ENCODE measurements at places on chromosomes 2 and 18.

DNA sequence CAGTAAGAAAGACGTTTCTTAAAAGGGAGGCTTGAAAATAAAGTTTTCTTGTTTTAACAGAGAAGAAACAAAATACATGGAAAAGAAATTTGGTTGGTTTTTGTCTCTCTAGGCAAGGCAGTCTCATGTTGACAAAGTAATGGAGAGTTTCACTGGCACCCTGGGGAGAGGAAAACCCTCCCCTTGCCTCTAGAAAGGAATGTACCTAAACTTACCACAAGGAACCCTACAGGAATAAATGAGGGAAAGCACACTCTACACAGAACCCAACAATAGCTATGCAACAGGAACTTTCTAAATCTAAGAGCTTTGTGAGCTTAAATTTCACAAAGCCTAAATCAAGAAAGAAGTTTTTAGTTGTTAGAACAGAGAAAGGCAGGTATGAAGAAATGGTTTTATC, 37.0 kb downstream of the FIGN start:
- DNase-seq, result no peak

DNA sequence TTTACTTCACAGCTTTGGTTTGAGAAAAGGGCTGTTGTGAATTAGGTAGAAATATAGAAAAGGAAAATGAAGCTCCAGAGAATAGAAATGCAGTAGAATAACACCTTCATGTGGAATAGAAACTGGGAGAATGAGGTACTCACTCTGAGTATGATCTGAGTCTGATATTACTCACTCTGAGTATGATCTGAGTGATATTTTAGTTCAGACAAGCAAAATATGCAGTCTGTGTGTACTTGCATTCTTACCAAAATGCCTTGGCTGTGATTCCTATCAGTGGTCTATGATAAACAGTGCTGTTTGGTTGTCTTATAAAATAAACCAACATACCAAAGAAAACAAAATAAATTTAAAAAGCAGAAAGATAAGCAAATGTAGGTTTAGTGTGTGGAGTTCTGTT, 487.6 kb downstream of the THSD7B start:
- DNase-seq, result no peak

DNA sequence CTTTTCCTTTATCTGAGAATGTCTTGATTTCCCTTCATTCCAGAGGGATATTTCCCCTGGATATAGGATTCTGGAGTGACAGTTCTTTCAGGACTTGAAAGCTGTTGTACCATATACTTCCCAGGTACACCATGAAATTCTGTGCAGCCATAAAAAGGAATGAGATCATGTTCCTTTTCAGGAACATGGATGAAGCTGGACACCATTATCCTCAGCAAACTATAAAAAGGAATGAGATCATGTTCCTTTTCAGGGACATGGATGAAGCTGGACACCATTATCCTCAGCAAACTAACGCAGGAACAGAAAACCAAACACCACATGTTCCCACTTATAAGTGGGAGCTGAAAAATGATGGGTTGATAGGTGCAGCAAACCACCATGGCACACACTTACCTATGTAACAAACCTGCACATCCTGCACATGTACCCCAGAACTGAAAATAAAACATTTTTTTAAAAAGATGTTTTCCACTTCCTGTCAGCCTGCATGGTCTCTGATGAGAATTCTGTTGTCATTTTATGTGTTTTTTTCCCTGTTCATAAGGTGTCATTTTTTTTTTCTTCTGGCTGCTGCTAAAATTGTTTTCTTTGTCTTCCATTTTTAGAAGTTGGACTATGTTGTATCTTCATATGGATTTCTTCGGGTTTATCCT, 133.3 kb downstream of the DNAH6 start:
- DNase-seq, result no peak

DNA sequence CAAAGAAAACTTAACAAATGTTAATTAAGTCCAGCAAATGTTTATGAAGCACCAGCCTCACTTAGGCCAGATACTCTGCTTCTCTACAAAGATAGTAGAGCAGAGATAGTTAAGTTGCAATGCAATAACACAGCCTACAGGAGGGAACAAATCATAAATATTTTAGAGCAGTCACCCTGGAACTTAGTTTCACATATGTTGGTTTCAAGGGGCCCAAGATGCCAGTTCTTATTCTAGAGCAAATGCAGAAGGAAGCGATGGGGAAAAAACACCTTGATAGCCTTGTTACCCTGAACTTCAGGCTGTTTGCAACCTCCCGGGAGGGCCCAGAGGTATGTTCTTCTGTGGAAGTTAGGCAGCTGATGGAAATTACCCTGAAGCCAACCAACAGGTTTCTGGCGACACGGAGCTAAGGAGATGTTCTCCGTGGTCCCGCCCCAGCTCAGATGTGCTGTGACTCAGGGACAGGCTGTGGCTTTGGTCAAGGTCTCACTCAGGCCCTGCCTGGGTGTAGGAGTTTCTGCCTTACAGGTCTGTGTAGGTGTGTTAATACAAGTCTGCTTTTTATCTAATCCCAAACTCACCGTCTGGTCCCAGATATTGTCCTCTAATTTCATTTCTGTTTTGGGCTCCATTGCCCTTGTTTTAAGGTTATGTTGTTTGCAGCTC, 3.8 kb downstream of the CTIF start:
- no peak for DNase-seq

DNA sequence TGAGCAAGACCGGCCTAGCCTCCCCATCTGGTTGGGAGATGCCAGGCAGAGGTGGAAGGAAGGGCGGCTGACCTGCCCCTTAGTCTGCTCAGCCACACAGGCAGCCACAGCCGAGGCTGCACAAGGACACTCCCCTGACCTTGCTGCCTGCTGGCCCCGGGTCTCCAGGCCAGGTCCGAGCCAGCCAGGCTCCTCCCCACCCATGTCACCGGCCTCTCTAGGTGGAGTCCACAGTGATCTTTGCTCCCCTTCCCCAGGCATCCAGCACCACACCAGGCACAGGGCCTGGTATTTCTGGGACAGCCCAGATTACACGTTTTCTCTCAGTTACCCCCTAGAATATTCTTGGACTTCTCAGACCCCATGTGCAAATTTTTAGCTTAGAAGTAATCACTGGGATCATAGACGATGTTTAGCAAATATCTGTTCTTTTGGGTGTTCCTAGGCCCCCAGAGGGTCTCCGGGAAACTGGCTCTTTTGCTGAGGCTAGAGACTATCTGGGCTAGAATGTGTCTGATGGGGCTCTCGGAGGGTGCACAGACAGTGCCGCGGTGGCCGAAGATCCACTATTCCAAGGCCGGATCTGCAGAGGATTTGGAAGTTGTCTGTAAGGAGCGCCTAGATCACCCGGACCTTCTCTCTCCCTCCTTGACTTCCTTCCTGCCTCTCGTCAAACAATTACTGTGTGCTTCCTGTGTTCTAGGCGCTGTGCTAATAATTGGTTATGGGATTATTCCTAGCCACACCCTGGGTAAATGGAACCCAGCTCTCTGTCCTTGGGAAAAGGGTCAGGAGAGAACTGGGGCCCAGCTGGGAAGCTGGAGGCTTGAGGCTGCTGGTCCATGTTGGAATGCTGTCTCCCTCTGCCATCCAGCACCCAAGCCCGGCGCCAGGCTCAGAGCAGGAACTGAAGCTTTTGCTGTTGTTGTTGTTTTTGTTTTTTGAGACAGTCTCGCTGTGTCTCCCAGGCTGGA, 46.9 kb downstream of the ODC1 start:
- no peak for DNase-seq

DNA sequence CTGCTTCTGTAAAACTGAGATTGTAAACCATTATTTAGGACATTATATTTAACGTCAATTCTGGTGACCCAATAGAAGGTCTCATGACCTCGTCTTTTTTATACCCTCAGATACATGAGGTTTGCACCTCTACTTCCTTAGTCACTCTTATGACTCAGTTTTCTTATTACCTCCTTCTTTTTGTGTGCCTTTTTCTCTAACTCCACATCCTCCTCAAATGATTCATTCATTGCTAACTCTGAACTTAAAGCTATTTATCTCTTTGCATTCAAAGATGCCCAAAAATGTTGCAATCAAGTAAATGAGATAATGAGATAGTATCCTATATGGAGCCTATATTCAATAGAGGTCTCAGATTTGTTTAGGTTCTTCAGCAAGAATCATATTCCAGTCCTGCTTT, 121.0 kb upstream of the KYNU start:
- DNase-seq, result no peak

DNA sequence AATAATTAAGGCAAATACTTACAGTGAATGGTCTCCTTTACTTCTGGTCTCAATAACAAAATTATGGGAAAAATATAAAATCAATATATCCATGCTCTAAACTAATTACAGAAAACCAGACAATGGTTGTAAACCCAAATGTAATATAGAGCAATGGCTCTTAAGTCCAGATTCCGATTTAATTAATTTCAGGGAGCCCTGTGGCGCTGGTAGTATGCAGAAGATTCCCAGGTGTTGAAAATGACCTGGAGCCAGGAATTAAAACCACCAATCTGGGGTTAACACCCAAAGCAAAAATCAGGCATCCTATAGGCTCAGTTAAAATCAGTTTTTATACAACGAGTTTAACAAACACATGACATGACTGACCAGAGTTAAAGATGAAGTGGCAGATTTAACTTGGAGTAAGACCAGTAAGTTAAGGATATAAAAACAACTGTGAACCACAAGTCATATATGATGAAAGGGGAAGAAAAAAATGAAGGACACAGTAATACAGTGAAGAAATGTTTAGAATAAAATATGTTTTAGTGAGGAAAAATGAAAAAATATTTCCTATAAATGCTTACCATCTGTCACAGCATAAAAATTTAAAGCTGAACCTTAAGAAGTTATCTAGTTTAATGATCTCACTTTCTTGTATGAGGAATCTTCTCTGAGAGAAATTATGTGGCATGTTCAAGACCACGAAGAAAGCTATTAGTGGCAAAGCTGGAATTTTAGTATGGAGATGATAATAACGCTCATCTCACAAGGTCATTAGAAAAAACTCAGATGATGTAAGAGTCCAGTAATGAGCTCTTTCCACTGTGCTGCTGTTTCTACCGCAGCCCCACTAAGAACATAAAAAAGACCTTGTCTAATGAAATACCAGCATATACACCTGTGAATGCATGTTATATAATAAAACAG, 45.8 kb upstream of the FLACC1 start:
- no peak for DNase-seq

GRCh38 chr2:131657895-131658768, 130.4 kb downstream of the CCDC74A start:
- DNase-seq, result no peak

DNA sequence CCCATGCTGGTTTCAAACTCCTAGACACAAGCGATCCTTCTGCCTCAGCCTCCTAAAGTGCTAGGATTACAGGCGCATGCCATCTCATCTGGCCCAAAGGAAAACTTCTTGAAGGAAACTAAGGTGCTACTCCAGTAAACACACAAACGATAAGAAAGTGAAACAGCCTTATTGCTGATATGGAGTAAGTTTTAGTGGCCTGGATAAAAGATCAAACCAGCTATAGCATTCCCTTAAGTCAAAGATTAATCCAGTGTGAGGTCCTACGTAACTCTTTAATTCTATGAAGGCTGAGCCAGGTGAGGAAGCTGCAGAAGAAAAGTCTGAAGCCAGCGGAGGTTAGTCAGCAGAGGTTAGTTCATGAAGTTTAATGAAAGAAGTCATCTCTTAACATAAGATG, 40.8 kb upstream of the POTEE start:
- no peak for DNase-seq

- DNase-seq, result no peak
Measured at GRCh38 chr2:190420801-190421200, 12.6 kb downstream of the MFSD6 start.

- no peak for DNase-seq
Measured at GRCh38 chr2:181828122-181828705, 63.3 kb upstream of the ITPRID2 start.

- DNase-seq, result no peak
Measured at GRCh38 chr18:11246495-11247300, 97.3 kb upstream of the PIEZO2 start.

GRCh38 chr18:69397096-69397495, 3.6 kb upstream of the DOK6 start:
- DNase-seq, result no peak

DNA sequence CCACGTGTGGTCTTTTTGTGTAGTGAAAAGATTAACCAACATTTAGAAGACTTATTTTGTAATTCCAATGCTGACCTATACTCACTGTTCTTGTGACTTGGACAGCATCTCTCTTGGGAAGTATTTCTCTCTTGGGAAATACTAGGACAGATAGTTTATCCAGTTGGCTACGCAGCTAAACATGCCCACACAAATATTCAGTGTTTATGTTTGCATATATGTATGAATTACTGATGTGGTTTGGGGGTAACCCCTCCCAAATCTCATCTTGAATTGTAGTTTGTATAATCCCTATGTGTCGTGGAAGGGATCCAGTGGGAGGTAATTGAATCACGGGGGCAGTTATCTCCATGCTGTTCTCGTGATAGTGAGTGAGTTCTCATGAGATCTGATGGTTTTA, 2062.3 kb upstream of the CELF4 start:
- DNase-seq, result no peak

GRCh38 chr2:64565949-64566710, 42.0 kb downstream of the AFTPH start:
- DNase-seq, result no peak

DNA sequence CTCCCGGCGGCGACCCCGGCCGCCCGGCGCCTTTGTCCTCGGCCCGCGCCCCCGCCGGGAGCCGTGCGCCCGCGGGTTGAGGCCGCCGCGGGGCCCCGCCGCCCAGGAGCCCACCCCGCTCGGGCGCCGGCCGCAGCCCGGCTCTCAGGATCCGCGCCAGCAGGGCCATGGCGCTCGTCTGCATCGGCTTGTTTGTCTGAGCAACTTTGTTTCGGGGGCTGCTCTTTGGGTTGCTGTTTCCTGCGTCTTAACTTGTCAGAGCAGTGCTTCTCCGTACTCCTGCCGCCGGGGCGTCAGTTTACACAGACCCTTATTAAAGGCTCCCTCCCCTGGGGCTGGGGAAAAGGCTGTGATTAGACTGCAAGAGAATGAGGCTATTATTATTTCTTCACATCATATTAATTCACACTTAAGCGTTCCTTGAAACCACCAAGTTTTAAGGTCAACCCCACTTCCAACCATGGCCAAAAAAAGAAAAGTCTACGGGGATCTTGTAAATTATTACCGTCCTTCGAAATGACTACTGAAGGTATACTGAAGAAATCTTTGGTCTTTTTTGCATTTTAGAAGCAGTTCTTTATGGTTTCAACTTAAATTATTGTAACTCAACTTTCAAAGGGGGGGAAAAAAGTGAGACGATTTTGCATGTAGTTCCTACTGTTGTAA, at the start of gene CYP27C1:
TSS of gene CYP27C1 (minus strand) at position 198 of the 666 bp plus-strand sequence. CDS start at position 169, 29 bp downstream.
- DNase-seq, result no peak

- DNase-seq, result no peak
Measured at GRCh38 chr2:197897960-197898678, 93.7 kb downstream of the PLCL1 start.

DNA sequence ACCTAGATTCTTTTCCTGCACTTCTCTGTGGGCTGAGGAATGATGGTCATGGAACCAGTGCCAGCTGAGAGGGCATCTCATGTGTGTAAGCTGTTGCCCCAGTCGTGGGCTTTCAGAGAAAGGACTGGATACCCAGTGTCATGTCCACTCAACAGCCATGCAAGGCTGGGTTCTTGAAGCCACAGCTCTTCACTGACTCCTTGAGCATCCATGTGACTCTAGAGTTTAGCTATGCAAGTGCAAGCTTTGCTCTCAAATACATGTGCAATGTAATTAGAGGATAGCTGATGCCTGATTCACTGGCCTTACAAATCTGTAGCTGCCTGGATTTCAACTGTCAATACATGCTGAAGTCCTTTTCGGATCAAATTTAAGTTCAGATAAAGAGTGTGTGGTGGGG, 46.8 kb upstream of the EML6 start:
- DNase-seq, result no peak

GRCh38 chr18:3340682-3341097, 78.8 kb downstream of the MYL12B start:
- DNase-seq, result no peak

- no peak for DNase-seq
Measured at GRCh38 chr2:36393738-36394256, 38.2 kb downstream of the CRIM1 start.

Measured in putamen (tissue), 1 donor.